ENCODE measurements at places on chromosomes 7 and 10.

DNA sequence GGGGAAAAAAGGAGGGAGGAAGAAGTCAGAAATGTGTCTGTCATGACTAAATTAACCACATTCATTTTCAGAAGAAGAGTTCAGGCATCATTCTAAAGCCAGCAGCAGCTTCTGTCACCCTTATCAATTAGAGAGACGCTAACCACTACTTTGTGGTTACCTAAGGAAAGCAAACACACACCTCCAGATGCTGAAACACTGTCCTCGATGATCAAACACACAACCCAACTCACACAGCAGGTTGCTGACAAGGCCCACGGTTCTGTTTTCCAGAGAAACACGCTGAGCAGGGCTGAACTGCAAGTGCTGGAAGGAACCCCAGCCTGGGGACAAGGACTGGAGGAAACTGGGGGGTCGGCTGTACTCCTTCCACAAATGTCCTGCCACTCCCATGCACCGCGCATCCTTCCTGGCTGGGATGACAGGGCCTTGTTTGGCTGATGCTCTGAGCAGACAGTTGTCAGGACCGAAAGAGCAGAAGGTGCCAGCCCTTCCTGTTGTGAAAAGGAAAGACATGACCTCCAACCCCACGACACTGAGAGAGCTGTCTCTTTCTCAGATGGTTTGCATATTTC is 36.6 kb downstream of the PRKCQ start:
- DNase-seq = no peak

- DNase-seq = no peak
Measured at GRCh38 chr10:72235544-72236279, 19.6 kb upstream of the ASCC1 start.

GRCh38 chr10:122504610-122504950 is 43.2 kb downstream of the HTRA1 start:
- DNase-seq = peak; percentile 91

DNA sequence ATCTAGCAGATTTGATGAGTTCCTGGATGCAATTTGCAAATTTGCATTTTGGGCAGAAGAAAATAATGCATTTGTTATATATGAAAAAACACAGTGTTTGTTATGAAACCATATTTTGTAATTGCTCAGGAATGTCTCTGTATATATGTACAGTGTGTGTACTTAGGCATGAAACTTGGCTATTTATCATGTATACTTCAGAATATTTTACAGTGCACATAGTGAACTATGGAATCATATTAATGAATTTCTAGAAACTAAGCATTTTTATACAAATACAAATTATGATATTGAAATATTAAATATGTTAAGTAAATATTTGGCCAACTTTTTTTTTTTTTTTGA is 107.5 kb downstream of the TWIST1 start:
- no peak for DNase-seq

Data from AG08396 (cell line).